ENCODE measurements at places on chromosomes 2 and 18.
A peak's percentile ranks its signal among the peaks of the same experiment; 100 is the strongest.

DNA sequence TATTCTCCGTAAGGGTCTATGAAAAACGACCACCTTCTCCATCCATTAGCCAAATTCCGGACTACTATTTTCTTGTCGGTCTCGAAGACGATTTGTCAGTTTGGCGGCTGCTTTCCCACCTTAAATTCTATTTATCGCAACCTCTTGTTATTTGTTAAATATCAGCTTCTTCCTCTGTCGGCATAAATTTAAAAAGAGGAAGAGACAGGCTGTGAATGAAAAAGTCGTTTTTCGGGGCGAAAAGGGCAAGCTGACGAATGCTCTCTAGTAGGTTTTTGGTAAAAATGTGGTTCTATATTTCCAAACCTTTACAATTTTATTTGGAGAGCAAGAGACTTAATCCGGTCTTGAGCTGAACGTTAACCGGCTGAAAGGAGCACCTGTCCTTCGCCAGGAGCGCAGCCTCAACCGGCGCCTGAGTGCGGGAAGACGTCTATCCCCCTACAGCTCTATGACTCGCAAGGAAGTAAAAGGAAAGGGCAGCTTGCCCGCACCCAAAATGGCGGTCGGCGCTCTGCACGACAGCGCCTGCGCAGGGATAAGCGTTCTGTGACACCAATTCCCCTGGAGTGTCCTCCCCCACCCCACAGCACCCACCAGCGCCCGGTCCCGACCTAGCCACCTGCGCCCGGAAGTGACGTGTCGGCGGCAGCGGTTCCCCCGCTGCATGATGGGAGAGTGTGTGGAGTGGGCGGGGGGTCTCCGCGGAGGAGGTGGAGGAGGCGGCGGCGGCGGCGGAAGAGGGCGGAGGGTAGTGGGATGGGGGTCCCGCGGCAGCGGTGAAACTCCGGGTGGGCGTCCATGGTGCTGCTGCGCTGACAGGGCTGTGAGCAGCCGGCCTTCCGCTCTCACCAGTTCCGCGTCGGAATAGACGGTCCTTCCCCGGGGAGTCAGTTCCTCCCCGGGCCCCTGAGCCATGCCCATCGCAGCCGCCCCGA is at the start of gene AFTPH:
Gene AFTPH, plus strand, starts transcription at position 663 of the 938 bp plus-strand sequence. CDS start 27,147 bp downstream, outside the sequence.
- H3K4me3 ChIP-seq = peak within 1 kb of the TSS; percentile 88
- no peaks in the 10 kb centered on the region for H3K36me3 ChIP-seq
- H3K27me3 ChIP-seq = no peaks in the 10 kb centered on the region
- peak within 1 kb of the TSS; percentile 76 for H3K27ac ChIP-seq

DNA sequence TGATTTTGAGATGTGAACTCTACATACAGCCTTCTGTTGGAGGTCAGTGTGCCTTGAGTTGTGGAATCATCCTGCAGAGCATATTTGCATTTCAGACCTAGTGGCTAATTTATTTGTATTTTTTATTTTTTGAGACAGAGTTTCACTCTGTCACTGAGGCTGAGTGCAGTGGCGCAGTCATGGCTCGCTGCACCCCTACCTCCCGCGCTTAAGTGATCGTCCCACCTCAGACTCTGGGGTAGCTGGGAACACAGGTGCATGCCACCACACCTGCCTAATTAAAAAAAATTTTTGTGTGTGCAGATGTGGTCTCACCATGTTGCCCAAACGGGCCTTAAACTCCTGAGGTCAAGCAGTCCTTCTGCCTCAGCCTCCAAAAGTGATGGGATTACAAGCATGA is 104.4 kb downstream of the ASXL3 start:
- DNase-seq = no peak
- no peaks in the 10 kb centered on the region for H3K27me3 ChIP-seq
- no peaks in the 10 kb centered on the region for H3K36me3 ChIP-seq
- no peak overlapping the region for H3K27ac ChIP-seq
- no peak overlapping the region for H3K4me3 ChIP-seq

DNA sequence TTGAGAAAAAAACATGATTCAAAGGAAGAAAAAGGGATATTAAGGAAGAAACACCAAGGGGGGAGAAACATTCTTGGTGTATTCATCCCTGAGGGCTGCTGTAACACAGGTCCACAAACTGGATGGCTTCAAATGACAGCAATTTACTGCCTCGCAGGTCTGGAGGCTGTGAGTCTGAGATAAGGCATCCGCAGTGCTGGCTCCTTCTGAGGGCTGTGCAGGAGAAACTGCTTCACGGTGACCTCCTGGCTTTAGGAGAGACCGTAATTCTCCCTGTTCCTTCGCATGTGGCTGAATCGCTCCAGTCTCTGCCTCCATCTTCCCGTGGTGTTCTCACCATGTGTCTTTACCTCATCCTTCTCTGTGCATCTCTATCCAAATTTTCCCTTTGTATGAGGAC is 490.7 kb downstream of the EIPR1 start:
- H3K36me3 ChIP-seq = no peaks in the 10 kb centered on the region
- H3K27ac ChIP-seq = no peak overlapping the region
- H3K4me1 ChIP-seq = no peaks in the 10 kb centered on the region
- H3K27me3 ChIP-seq = no peaks in the 10 kb centered on the region

GRCh38 chr2:14513903-14514302 is 118.6 kb upstream of the LRATD1 start:
- no peak overlapping the region for H3K4me3 ChIP-seq
- no peaks in the 10 kb centered on the region for H3K36me3 ChIP-seq
- DNase-seq = peak; percentile 8
- peak overlapping the region; percentile 25 for H3K27ac ChIP-seq
- H3K27me3 ChIP-seq = no peaks in the 10 kb centered on the region

DNA sequence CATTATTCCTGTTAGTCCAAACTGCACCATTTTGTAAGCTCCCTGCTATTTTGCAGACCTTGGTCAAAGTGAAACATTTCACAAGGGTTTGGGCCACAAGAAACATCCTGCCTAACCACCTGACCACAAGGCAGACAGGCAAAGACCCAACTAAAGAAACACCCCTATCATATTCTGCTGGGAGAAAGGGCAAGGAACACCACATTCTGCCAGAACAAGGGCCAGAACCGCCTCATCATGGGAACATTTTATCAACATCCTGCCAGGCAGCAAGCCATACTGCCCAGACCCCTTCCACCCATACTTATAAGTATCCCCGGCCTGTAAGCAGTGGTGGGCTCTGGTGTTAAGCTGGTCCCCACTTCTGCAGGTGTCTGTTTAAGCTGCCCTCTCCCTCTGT is 12.0 kb upstream of the RAB31 start:
- H3K27me3 ChIP-seq = no peaks in the 10 kb centered on the region
- no peak overlapping the region for H3K27ac ChIP-seq
- no peak overlapping the region for H3K4me3 ChIP-seq

DNA sequence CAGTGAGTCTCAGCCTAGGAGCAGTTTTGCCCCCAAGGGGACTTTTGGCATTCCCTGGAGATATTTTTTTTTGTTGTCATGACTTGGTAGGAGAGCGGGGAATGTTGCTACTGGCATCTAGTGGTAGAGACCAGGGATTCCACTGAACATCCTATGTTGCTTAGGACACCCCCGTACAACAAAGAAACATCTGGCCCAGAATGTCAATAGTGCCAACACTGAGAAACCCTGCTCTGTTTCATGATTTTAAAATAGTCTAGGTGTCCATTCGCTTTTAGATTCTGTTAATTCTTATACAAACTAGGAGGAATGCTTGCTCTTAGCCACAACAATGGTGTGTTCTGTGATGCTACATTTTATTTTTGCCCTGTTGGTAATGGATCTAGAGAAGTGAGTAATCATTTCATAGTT is 225.8 kb upstream of the SIX3 start:
- H3K27me3 ChIP-seq = no peaks in the 10 kb centered on the region
- H3K4me1 ChIP-seq = no peaks in the 10 kb centered on the region
- no peaks in the 10 kb centered on the region for H3K36me3 ChIP-seq

DNA sequence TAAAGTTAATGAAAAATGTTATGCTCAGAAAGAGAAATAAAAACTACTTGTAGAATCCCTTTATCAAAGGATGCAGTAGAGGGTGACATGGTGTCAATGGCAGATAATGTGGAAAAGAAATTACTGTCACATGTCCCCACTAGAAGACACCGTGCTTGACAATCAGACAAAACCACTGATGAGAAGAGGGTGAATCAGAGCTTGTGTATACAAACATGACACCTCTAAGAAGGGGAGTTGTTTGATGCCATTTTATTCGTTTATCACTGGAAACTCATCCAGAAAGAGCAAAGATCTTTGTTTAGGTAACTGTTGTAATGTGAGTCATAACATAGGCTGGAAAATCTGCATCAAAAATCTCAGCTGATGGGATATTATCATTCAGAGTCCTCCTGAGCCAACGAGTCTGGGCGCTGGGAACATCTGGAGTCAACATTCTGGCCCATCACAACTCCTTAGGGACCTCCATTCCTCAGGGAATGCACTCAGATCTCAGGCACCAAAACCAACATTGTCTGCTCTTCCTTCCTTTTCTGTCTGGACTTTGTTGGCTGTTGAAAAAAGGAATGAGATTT is 49.5 kb upstream of the RAB12 start:
- DNase-seq = no peak
- no peak overlapping the region for H3K27ac ChIP-seq
- no peaks in the 10 kb centered on the region for H3K4me1 ChIP-seq
- H3K36me3 ChIP-seq = no peaks in the 10 kb centered on the region
- no peaks in the 10 kb centered on the region for H3K27me3 ChIP-seq

GRCh38 chr18:23226930-23227725 is 91.8 kb downstream of the CABLES1 start:
- H3K4me3 ChIP-seq = no peak overlapping the region
- H3K27ac ChIP-seq = no peak overlapping the region
- no peaks in the 10 kb centered on the region for H3K36me3 ChIP-seq
- DNase-seq = no peak
- H3K27me3 ChIP-seq = no peaks in the 10 kb centered on the region
- H3K4me1 ChIP-seq = no peaks in the 10 kb centered on the region

DNA sequence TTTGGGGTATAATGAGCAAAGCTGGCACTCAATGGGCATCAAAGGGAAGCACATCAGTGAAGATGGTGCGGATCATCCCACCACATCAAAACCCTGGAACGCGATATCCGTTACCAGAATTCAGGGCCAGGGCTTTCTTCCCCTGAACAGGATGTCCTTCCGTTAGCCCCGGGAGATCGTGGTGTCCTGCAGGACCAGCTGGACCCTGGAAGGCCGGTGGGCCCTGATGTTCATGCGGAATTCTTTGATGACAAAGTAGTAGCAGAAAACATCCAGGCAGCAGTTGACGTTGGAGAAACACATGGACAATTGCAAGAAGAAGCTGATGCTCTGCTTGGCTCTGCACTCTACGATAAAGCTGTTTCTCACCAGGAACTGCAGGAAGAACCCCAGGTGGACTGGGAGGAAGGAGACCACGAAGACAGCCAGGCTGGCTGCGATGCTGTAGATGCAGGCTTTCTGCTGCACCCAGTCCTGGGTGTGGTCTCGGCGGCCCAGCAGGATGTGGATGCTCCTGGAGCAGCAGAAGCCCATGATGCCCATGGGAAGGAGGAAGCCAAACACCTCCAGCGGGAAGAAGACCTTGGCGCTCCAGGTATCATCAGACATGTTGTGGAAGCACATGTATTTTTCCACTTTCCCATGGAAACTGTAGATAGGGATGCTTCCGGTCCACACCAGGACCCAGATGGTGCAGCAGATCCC is 15.0 kb downstream of the GPR55 start:
- no peak overlapping the region for H3K4me3 ChIP-seq
- H3K27ac ChIP-seq = no peak overlapping the region
- no peaks in the 10 kb centered on the region for H3K27me3 ChIP-seq
- peaks cover 9% of the 10 kb centered on the region for H3K4me1 ChIP-seq
- no peaks in the 10 kb centered on the region for H3K36me3 ChIP-seq

- H3K27me3 ChIP-seq = no peaks in the 10 kb centered on the region
- no peak overlapping the region for H3K4me3 ChIP-seq
- H3K27ac ChIP-seq = no peak overlapping the region
- no peaks in the 10 kb centered on the region for H3K4me1 ChIP-seq
- H3K36me3 ChIP-seq = no peaks in the 10 kb centered on the region
These were observed 95.2 kb downstream of the MTX2 start for GRCh38 chr2:176364273-176364977.

- no peaks in the 10 kb centered on the region for H3K36me3 ChIP-seq
- no peak for DNase-seq
- H3K4me1 ChIP-seq = no peaks in the 10 kb centered on the region
- H3K27me3 ChIP-seq = no peaks in the 10 kb centered on the region
- no peak overlapping the region for H3K27ac ChIP-seq
These were observed 54.8 kb downstream of the HNMT start for GRCh38 chr2:138018866-138019688.

DNA sequence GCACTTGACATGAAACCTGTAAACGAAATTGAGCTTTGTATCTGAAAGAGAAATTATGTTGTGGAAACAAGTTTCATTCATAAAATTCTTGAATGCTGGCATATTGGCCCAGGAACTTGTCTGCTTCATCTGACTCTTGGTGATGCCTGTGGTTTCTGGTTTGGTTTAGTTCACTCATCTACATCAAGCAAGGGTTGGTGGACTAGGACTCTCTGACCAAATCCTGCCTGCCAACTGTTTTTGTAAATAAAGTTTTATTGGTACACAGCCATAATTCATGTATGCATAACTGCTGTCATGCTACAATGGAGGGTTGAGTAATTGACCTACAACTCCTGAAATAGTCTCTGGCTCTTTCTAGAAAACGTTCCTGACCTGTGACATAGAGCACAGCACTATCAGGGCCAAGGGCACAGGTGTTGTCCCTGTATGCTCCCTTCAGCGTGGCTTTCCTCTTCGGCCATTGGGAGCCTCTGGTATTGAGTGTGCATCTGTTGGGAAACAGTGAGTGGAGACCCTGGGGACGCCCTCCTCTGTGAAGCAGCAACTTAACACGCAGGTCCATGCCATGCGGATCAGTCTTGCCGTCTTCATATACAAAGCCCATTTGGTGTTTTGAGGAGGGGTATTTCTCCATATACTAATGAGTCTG is 226.3 kb downstream of the SH3RF3 start:
- H3K27me3 ChIP-seq = no peaks in the 10 kb centered on the region
- no peaks in the 10 kb centered on the region for H3K4me1 ChIP-seq
- no peak for DNase-seq
- no peak overlapping the region for H3K27ac ChIP-seq

GRCh38 chr2:181038796-181039195 is 58.4 kb downstream of the UBE2E3 start:
- H3K4me3 ChIP-seq = no peak overlapping the region
- H3K4me1 ChIP-seq = no peaks in the 10 kb centered on the region
- H3K27ac ChIP-seq = no peak overlapping the region
- no peaks in the 10 kb centered on the region for H3K27me3 ChIP-seq

DNA sequence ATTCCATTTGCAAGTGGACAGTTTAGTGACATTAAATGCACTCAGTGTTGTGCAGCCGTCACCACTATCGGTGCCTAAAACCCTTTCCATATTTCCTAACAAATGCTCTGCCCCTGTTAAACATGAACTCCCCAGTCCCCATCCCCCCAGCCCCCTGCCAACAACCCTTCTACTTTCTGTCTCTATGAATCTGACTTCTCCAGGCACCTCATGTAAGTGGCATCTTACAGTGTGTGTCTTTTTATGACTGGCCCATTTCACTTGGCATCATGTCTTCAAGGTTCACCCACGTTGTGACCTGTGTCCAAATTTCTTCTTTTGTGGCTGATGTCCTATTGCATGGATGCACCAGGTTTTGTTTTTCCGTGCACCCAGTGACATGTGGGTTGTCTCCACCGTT is 140.9 kb upstream of the GPC1 start:
- H3K27ac ChIP-seq = no peak overlapping the region
- DNase-seq = no peak
- no peaks in the 10 kb centered on the region for H3K36me3 ChIP-seq
- no peaks in the 10 kb centered on the region for H3K4me1 ChIP-seq

GRCh38 chr2:8534729-8535468 is 147.0 kb upstream of the ID2 start:
- peaks cover 2% of the 10 kb centered on the region for H3K4me1 ChIP-seq
- H3K27ac ChIP-seq = no peak overlapping the region
- no peaks in the 10 kb centered on the region for H3K27me3 ChIP-seq
- no peak overlapping the region for H3K4me3 ChIP-seq
- DNase-seq = peak; percentile 29

Data from mesendoderm (in vitro differentiated cells).